ENCODE measurements at places on chromosomes 13 and 19.

GRCh38 chr13:97212004-97212403 lies 10.1 kb upstream of the MBNL2 start:
- no peak for DNase-seq

DNA sequence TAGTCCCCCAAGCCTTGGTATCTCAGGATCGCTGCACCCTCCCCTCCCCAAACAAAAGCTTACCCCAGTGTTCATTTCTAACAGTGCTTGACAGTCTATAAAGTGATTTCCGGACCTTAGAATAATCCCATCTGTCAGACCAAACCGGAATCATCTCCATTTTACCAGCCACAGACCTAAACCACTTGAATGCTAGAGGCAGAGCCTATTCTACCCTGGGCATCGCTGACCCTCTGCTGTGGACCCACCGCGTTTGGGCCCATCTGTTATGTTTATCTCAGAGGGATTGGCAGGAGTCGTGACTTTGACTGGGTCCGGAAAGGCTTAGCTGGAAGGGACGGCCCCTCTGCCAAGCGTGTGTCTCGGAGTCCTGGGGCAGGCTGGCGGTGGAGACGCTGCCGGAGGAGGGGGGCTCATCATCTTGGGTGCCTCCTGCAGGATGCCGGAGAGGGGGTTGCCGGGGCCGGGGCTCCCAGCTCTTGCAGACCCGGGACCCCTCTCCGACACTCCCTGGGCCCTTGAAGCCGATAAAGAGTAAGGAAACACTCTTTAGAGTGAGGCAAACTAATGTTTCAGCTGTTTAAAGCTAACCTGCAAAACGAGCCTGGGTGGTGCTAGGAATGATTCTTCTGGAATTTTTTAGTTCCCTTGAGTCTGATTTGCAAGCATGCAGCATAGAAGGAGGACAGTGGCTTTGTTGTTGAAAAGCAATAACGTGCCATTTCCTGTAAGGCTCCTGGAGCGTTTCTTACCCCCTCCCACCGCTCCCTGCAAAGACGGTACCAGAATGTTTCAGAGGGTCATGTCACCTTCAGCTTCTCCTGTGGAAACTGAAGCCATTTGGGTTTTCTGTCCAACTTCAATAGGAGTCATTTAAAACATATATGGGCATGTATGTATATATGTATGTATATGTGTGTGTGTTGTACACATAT lies 1.3 kb downstream of the SLC25A42 start:
- DNase-seq = no peak

GRCh38 chr19:17944301-17944700 lies 11.5 kb downstream of the CCDC124 start:
- DNase-seq = no peak

DNA sequence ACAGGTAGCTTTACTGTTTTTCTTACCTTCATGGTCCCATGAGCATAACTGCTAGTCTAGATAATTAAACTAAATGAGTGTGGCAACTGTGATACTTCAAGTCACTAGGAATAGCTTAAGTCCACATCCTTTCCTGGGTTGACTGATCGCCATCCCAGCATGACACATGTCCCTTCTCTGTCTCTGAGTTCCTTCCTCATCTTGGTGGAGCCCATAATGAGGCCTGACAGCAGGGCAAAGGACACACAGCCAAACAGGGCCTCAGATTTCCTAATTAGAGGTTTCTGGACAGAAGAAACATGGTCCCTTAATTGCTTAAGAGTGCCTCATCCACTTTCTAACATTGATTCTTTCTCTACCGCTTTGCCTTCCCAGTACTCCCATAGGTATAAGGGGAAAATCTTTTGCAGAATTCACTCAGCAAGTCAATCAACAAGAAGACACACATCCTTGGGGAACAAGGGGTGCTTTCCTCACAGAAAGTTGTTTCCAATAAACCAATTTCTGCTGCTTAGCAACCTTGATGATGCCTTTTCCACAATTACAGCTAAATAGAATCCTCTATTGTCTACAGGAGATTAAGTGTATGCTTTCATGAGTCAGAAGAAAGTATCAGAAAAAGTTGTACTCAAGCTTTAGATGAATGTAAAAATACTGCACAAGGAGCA lies 208.3 kb upstream of the SERP2 start:
- DNase-seq = no peak

GRCh38 chr19:45087531-45087930 lies 5.4 kb upstream of the PPP1R37 start:
- DNase-seq = no peak

DNA sequence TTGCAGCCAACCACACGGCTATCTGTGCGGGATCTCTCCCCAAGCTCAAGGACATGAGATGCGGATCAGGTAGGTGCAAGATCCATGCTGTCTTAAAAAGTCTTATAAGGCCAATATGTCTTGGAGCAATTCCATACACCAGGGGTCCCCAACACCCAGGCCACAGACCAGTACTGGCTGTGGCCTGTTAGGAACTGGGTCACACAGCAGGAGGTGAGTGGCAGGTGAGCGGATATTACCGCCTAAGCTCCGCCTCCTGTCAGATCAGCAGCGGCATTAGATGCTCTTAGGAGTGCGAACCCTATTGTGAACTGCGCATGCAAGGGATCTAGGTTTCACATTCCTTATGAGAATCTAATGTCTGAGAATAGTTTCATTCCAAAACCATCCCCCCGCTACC lies 68.8 kb upstream of the ZNF599 start:
- no peak for DNase-seq

- no peak for DNase-seq
These were observed 1374.8 kb downstream of the PCDH9 start for GRCh38 chr13:65855242-65855805.

GRCh38 chr19:35777086-35777841 lies 1.9 kb downstream of the ARHGAP33 start:
- peak; percentile 34 for DNase-seq

- no peak for DNase-seq
These were observed 123.4 kb downstream of the OLFM4 start for GRCh38 chr13:53152057-53152421.

DNA sequence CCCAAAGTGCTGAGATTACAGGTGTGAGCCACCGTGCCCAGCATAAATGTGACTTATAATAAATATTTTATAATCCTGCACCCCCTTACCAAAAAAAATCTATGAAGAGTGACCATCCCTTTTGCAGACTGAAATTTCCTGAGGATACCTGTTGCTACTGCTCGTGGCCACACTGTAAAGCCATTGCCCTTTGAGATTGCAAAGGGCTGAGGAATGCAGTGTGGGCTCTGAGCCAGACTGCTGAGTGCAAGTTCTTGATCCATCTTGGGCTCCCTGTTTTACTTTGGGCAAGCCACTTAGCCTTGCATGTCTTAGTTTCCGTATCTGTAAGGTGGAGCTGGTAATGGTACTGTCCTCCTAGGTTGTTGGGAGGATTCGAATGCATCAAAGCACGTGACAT lies 23.4 kb downstream of the SIPA1L3 start:
- DNase-seq = no peak

- peak; percentile 33 for DNase-seq
These were observed 4.8 kb upstream of the CEBPA start for GRCh38 chr19:33306853-33307792.

DNA sequence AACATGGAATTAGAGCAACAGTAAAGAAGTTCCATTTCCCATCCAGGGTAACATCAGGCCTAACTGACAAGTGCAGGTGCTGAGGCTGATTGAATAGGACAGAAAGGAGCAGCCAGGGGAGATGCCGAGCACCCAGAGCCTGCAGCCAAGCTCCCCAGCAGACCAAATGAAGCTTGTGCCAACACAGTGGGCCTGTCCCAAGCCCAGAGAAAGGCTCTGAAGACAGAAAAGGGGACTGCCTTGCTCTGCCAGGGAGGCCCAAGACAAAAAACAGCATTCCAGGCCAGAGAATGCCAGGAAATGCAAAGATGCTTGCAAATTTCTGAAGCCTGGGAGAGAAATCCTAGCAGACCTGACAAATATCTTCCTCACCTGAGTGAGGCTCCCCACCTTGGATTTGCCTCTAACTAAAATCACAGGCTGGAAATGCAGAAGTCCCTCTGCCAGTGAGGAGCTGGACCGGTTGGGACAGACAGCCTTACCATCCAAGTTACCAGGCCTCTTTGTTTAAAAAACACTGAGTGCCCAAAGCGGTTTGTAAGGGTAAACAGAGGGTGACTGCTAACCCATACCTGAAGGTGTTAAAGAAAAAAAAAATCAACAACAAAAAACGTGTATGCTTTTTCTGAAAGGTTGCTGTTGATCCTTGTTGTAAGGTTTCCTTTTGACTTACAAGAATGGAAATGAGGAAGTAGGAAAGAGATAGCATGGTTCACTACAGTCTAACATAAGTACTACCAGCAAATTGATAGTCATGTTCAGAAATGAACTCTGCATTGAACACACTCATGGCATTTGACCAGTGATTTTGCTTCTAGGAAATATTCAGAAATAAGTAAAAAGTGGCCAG lies 11.8 kb upstream of the HMGB1 start:
- no peak for DNase-seq

- DNase-seq = no peak
These were observed 496.4 kb downstream of the FOXO1 start for GRCh38 chr13:40170091-40170490.

- no peak for DNase-seq
These were observed 221.8 kb downstream of the OXGR1 start for GRCh38 chr13:96772426-96772825.

Data from ureter (tissue), 1 donor.